ENCODE measurements at places on chromosomes 16 and 17. TPM values are rescaled to one million over a fixed set of nuclear protein-coding genes. Genes with fewer than 3 reads are reported as not detected.

MSLN gene
- 1.1 TPM for total RNA-seq

GRCh38 chr17:81306491-81306890 lies 11.4 kb upstream of the SLC38A10 start:
- no peak for DNase-seq

NHERF2 gene
- total RNA-seq = 174 TPM

MRTFB gene
- 90.5 TPM for total RNA-seq

GH1 gene
- total RNA-seq = not detected
